ENCODE measurements at places on chromosomes 2 and 18. TPM values are rescaled to one million over a fixed set of nuclear protein-coding genes. Genes with fewer than 3 reads are reported as not detected.
A peak's percentile ranks its signal among the peaks of the same experiment; 100 is the strongest.

GRCh38 chr2:229335330-229335729 lies 64.2 kb upstream of the PID1 start:
- no peaks in the 10 kb centered on the region for H3K4me1 ChIP-seq
- no peak overlapping the region for H3K27ac ChIP-seq
- H3K4me3 ChIP-seq, result no peak overlapping the region
- DNase-seq, result no peak
- no peaks in the 10 kb centered on the region for H3K36me3 ChIP-seq
- H3K27me3 ChIP-seq, result no peaks in the 10 kb centered on the region

GRCh38 chr18:55886886-55887285 lies 298.9 kb upstream of the TCF4 start:
- H3K27me3 ChIP-seq, result no peaks in the 10 kb centered on the region
- no peak overlapping the region for H3K27ac ChIP-seq
- no peaks in the 10 kb centered on the region for H3K36me3 ChIP-seq
- no peaks in the 10 kb centered on the region for H3K4me1 ChIP-seq
- DNase-seq, result no peak
- H3K4me3 ChIP-seq, result no peak overlapping the region

DNA sequence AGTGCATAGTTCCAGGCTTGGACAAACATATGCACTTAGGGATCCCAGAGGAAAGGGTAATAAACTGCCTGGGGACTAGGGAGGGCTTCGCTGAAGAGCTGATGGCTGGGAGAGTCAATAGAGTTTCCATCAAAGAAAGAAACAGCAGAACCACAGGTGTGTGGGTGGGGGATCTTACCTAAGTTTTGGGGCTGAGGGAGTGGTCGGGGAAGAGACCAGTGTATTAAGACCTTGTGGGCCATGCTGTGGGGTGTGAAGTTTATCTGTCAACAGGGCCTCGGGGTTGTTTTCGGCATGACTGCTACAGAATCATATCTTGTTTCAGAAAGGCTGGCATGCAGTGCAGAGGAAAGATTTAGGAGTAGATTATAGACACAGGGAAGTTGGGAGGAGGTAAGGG lies 31.2 kb upstream of the GTF2A1L start:
- no peaks in the 10 kb centered on the region for H3K36me3 ChIP-seq
- no peak overlapping the region for H3K4me3 ChIP-seq
- H3K4me1 ChIP-seq, result peaks cover 6% of the 10 kb centered on the region
- no peak overlapping the region for H3K27ac ChIP-seq
- DNase-seq, result no peak

DNA sequence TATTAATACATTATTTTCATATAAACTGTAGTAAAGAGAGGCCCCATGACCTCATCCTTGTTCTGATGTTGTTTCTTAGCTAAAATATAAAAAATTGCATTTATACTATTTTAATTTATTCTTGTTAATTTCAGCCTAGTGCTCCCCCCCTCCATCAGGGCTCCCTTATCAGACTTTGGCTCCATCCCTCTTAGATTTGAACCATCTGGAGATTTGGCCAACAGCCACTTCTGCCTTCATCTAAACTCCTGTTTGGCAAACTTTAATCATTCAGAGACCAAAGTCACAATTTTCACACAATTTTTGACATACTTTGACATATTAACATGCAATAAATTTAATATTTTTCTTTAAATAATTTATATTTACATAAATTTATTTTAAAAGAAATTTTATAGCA lies 569.3 kb downstream of the TDRD15 start:
- no peaks in the 10 kb centered on the region for H3K36me3 ChIP-seq
- H3K27me3 ChIP-seq, result no peaks in the 10 kb centered on the region
- H3K4me1 ChIP-seq, result no peaks in the 10 kb centered on the region
- DNase-seq, result peak; percentile 24
- H3K27ac ChIP-seq, result no peak overlapping the region
- H3K4me3 ChIP-seq, result no peak overlapping the region

GRCh38 chr2:125582516-125582915 lies 1073.4 kb upstream of the GYPC start:
- H3K36me3 ChIP-seq, result no peaks in the 10 kb centered on the region
- H3K27ac ChIP-seq, result no peak overlapping the region
- no peak for DNase-seq
- no peak overlapping the region for H3K4me3 ChIP-seq
- no peaks in the 10 kb centered on the region for H3K27me3 ChIP-seq
- H3K4me1 ChIP-seq, result no peaks in the 10 kb centered on the region

DNA sequence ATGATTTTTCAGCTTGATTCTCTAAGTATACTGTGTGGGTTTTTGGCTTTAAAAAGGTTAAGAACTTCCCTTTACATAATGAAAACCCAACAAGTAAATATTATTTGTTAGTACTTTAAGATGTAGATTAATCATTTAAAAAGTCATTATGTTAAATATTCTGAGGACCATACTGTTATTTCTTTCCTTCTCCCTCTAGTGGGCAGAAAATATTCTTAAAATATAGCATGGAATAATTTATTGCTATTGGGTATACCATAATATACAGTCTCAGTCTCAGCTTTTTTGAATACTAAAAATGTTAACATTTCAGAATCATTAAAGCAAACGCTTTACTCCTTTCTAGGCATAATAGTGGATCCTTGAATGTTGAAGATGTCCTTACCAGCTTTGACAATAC lies 28.1 kb downstream of the CAMKMT start:
- H3K4me1 ChIP-seq, result no peaks in the 10 kb centered on the region
- H3K27ac ChIP-seq, result no peak overlapping the region
- DNase-seq, result no peak
- H3K36me3 ChIP-seq, result no peaks in the 10 kb centered on the region
- H3K4me3 ChIP-seq, result no peak overlapping the region

- no peaks in the 10 kb centered on the region for H3K36me3 ChIP-seq
- no peaks in the 10 kb centered on the region for H3K27me3 ChIP-seq
- no peaks in the 10 kb centered on the region for H3K4me1 ChIP-seq
- H3K4me3 ChIP-seq, result no peak overlapping the region
- H3K27ac ChIP-seq, result peak overlapping the region; percentile 9
Measured at GRCh38 chr2:84782717-84783442, 98.0 kb downstream of the TRABD2A start.

DNA sequence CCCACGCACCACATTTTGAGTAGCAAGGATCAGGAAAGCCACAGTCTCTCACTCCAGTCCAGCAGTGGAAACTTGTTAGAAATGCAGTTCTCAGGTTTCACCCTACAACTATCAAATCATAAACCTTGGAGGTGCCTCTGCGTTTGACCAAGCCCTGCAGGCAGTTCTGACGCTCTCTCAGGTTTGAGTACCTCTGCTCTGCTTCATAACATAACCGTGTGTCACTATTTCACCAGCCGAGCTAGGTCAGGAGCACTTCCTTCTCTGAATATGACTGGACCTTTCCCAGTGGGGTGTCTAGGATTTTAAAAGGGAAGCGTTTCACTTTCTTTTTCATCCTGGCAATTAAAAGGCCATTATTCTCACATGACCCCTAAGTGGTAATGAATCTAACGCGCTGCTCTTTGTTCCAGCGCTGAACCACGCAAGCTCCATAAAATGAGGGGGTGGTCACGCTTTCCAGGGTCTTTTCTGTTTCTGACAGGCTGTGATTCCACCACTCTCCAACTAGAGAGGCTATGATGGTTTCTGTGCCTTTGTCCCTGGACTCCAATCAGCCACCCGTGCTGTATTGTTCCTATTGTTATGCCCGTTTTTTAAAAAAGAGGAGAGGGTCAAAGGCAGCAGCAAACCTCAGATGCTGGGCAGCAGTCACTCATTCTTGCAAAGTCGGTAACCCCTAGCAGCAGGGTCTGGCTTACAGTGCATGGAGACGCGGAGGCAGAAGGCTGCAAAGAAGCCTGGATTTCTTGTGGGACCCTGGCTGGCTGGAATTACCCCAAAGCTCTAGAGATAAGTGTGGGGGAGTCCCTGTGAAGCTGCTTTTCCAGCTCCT lies 75.2 kb upstream of the CTNNA2 start:
- no peaks in the 10 kb centered on the region for H3K36me3 ChIP-seq
- no peaks in the 10 kb centered on the region for H3K27me3 ChIP-seq
- no peak overlapping the region for H3K4me3 ChIP-seq

DNA sequence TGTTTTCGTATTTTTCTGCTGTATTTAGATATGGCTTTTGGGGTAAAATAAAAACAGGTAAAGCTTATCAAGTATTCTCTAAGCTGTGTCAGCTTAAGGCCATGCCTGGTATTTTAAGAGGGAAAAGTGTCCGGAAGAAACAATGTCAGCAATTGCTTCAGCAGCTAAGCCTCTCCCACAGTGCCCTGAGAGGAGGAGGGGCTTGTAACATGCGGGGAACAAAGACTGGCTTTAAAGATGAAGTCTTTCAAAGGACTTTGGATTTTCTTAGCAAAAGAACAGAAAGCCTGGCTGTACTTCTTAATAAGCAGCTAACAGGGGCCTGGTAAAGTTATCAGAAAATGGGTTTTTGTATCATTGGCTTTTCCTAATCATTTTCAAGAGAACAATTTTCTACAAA lies 102.8 kb downstream of the PXDN start:
- peaks cover 18% of the 10 kb centered on the region for H3K36me3 ChIP-seq
- H3K27me3 ChIP-seq, result no peaks in the 10 kb centered on the region
- no peaks in the 10 kb centered on the region for H3K4me1 ChIP-seq
- no peak overlapping the region for H3K27ac ChIP-seq
- DNase-seq, result peak; percentile 36

- H3K27ac ChIP-seq, result no peak within 1 kb of the TSS
- no peak for DNase-seq
- no peaks in the 10 kb centered on the region for H3K36me3 ChIP-seq
- no peaks in the 10 kb centered on the region for H3K4me1 ChIP-seq
- H3K27me3 ChIP-seq, result no peaks in the 10 kb centered on the region
- no peak within 1 kb of the TSS for H3K4me3 ChIP-seq
Measured at GRCh38 chr18:47035156-47035671, at the start of gene ELOA2. Gene ELOA2 (minus strand): TSS chr18:47035621. CDS start chr18:47035264, 357 bp downstream.

GRCh38 chr2:223269386-223269785 lies 217.4 kb downstream of the KCNE4 start:
- H3K27me3 ChIP-seq, result no peaks in the 10 kb centered on the region
- DNase-seq, result no peak
- no peak overlapping the region for H3K27ac ChIP-seq
- H3K36me3 ChIP-seq, result no peaks in the 10 kb centered on the region

DNA sequence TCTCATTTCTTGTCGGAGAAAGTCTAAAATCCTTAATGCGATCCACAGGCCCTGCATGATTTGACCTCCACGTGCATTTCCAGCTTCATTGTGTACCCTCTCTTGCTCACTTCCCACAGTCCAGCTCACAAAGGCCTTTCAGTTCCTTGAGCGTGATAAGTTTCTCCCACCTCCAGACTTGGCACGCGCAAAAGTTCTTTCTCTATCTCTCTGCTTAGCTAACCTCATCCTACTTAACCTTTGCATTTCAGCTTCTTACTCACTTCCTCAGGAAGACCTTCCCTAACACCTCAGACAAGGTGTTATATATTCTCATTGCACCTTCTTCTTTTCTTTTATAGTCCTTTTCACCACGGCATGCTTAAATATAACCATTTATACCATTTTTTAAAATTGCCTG lies 124.8 kb upstream of the XPO1 start:
- H3K27me3 ChIP-seq, result no peaks in the 10 kb centered on the region
- H3K36me3 ChIP-seq, result no peaks in the 10 kb centered on the region
- H3K27ac ChIP-seq, result no peak overlapping the region
- H3K4me1 ChIP-seq, result no peaks in the 10 kb centered on the region

DNA sequence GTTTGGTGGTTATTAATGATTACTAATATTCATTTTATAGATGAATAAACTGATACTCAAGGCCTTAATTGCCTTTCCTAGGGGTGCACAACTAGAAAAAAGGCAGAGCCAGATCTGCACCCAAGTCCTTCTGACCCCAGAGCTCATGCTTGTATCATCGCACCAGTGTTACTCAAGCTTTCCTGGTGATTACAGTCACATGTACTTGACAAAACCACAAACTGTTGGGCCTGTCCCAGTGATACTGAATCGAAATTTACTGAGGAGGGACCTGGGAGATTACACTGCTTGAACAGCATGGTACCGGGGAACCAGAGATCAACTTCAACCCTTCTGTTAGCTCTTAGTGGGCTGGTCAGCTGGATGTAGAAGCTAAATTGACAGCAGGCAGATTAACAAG lies 33.7 kb downstream of the FASTKD2 start:
- no peak for DNase-seq

- H3K36me3 ChIP-seq, result no peaks in the 10 kb centered on the region
- no peaks in the 10 kb centered on the region for H3K4me1 ChIP-seq
- no peak overlapping the region for H3K4me3 ChIP-seq
- H3K27ac ChIP-seq, result no peak overlapping the region
Measured at GRCh38 chr2:137252934-137253333, 487.6 kb downstream of the THSD7B start.

- no peak overlapping the region for H3K27ac ChIP-seq
- no peaks in the 10 kb centered on the region for H3K4me1 ChIP-seq
- H3K27me3 ChIP-seq, result no peaks in the 10 kb centered on the region
- DNase-seq, result no peak
- H3K4me3 ChIP-seq, result no peak overlapping the region
Measured at GRCh38 chr2:116716444-116716843, 1098.0 kb upstream of the DDX18 start.

GRCh38 chr2:37625156-37625555 lies 46.3 kb downstream of the CDC42EP3 start:
- no peaks in the 10 kb centered on the region for H3K27me3 ChIP-seq
- no peak overlapping the region for H3K4me3 ChIP-seq
- H3K4me1 ChIP-seq, result peaks cover 1% of the 10 kb centered on the region
- no peaks in the 10 kb centered on the region for H3K36me3 ChIP-seq
- no peak for DNase-seq
- H3K27ac ChIP-seq, result peak overlapping the region; percentile 33

DNA sequence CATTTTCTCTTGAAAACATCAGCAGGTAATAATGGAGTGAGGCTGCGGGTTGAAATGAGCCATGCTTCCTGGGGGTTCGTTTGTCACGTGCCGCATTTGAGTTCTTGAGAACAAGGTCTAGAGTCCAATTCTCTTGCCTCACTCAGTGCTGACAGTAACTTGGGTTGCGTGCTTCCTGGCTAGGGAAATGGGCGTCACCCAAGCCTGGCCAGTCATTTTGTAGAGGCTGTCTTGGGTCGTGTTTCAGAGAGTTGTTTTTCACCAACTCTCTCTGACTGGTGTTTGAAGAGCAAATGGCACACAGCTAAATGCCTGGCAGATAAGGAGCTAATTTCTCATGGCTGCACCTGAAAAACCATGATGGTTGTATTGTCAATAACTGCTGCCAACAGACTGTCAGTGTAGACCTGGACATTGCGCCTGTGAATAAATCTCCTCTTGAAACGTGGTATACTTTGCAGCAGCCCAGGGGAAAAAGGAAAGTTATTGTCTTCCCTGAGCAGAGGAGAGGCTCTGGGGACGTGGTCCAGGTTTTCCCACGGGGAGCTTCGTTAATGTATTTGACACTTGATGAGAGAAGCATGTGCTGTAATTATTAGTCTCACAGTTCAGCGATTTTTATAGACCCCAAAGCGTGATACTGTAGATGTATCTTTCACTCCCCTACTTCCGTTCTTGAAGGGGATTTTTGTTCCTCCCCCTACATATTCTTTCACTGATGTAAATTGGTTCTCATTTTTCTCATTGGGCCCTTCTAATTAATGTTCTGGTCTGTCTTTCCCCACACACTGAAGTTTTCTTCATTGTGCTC lies 196.0 kb downstream of the FHOD3 start:
- H3K36me3 ChIP-seq, result no peaks in the 10 kb centered on the region
- no peaks in the 10 kb centered on the region for H3K27me3 ChIP-seq
- H3K4me1 ChIP-seq, result no peaks in the 10 kb centered on the region

SERPINB13 gene
- not detected for total RNA-seq

INPP4A gene
- total RNA-seq, result 27.7 TPM

CPS1 gene
- total RNA-seq, result 7.8 TPM

SNTG2 gene
- 3.2 TPM for total RNA-seq

COL4A4 gene
- 14.1 TPM for total RNA-seq

GAREM1 gene
- total RNA-seq, result 10.9 TPM

MC5R gene
- not detected for total RNA-seq

LCT gene
- 0.09 TPM for total RNA-seq

UPP2 gene
- total RNA-seq, result not detected

ALPP gene
- 3.1 TPM for total RNA-seq

HES6 gene
- total RNA-seq, result 8.8 TPM

CRYGD gene
- total RNA-seq, result not detected

LOXHD1 gene
- total RNA-seq, result 0.52 TPM

CIDEA gene
- total RNA-seq, result not detected

Measured in left lung (tissue), 14 donors.